ENCODE measurements at places on chromosomes 2 and 18.

GRCh38 chr18:32801228-32801627 is 28.4 kb upstream of the KLHL14 start:
- DNase-seq: no peak

DNA sequence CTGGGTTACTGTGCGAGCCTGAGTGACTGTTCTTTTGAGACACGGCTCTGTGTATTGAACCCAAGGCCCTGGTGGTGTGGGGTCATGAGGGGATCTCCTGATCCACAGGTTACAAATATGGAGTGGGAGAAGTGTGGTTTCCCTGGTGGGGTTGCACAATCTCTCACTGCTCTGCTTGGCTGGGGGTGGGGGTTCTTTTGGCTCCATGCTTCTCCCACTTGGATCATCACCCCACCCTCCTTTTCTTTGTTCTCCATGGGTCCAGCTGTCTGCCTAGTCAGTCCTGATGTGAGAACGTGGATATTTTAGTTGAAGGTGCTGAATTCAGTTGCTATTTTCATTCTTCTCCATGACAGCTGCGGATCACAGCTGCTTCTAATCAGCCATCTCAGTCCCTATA is 37.8 kb downstream of the AGPS start:
- no peak for DNase-seq

DNA sequence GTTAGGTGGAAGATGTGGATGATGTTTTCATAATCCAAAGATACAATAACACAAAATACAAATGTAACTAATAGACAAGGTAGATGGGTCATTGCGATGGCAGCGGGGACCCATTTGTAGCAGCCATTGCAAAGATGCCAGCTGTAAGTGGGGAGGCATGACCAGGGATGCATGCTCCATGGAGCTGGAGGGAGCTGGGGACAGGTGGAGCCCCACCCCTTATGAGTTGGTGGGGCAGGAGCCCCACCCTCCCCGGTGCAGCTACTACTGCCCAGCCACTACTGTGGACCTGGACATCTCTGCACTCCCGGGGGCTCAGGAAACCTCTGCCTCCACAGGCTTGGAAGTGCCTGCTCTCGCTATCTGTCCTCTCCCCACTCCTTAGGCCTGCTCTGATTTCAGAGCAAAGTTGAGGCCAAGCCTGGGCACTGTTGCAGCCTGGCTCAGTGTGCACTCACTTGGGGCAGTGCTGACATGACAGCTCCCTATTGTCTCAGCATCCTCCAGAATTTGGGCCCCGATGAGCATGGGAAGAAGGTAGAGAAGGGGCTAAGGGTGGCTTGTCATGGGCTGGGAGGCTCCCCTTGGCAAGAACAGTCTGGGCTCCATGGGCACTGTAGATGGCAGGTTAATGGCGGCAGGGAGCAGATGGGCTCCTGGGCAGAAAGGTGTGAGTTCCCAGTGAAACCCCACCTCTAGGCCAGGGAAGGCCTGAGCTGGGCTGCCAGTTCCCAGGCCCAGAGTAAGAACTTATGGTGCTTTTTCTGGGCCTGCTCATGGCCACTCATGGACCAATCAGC is 81.1 kb downstream of the ZNF804A start:
- no peak for DNase-seq

GRCh38 chr2:30425326-30425725 is 21.7 kb upstream of the LCLAT1 start:
- no peak for DNase-seq

GRCh38 chr18:38520786-38521185 is 955.2 kb upstream of the CELF4 start:
- no peak for DNase-seq

GRCh38 chr2:104502901-104503300 is 351.0 kb upstream of the POU3F3 start:
- no peak for DNase-seq

DNA sequence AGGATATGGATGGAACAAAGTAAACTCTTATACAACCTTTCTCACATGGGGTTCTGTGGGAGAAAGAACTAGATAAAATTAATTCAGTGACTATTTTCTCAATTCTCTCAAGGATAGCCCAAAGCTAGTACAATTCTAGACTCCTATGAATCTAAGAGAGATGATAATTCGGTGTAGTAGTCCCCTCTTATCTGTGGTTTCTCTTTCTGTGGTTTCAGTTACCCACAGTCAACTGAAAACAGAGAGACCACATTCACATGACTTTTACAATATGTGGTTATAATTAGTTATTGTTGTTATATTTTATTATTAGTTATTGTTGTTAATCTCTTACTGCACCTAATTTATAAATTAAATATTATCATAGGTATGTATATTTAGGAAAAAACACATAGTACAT is 53.5 kb upstream of the C2orf15 start:
- no peak for DNase-seq

- no peak for DNase-seq
Observed at GRCh38 chr2:26011990-26012856, 21.7 kb upstream of the RAB10 start.

DNA sequence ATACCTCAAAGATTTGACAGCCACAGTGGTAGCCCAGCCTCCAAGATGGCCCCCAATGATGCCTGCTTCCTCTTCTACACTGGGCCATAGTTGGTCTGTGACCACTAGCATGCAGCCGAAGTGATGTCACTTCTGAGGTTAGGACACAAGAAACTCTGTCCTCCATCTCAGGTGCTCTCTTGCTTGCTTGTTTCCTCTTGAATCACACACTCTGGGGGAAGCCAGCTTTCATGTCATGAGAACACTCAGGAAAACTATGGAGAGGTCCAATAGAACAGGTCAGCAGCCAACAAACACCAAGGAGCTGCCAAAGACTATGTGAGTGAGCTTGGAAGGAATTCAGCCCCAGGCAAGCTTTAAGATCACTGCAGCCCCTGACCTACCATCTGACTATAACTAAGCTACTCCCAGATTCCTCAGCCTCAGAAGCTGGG is 3.3 kb upstream of the ADAM17 start:
- DNase-seq: no peak

DNA sequence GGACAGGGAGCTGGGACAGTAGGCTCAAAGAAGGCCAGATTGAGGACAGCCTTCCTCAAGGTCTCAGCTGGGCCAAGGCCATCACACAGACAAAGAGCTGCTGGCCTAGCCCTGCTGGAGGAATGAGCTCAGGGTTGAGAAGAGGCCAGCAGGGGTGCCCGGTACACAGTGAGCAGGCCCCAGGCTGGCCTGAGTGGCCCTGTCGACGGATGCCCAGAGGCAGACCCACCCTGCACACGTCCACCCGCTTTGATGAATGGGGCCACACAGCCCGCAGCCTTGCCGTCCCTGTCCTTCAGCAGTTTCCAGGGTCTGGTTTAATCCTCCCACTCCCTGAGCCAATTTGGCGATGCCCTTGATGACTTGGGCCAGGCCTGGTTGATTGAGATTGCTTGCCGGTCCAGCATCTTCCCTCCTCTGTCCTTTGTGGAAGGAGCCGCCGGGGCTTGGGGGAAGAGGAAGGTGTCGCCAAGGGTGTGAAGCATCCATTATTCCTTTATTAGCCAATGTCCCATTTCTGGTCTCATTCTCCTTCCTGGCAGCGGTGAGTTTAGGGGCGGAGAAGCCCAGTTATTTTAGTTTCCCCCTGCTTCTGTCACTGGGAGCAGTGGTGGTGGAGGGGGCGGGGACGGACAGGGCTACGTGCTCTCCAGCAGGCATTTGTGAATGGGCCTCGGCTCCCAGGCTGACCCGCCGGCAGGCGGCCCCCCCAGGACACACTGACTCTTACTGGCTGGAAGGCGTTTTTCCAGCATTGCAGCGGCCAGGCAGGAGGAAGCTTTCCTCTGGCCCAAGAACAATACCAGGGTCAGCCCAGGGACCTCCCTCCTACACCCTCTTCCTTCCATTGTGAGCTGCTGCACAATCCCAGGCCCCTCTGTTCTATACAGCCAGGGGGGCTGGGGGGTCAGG is 141.8 kb downstream of the CTIF start:
- DNase-seq: no peak

DNA sequence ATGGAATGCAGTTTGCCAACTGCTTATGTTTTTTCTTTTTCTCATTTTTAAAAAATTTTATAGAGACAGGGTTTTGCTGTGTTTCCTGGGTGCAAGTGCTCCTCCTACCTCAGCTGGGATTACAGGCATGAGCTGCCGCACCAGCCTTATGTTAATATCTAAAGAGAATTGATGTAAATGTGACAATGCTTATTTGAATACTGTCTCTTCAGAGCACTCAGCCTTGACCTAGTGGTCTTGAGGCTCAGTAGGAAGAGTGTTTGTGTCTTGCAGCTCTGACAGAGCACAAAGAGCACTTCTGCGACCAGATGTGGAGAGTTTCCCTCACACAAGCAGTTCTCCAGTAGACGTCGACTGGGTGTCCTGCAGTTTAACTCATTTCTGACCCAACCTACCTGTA is 55.3 kb downstream of the ARHGEF4 start:
- no peak for DNase-seq

GRCh38 chr18:11886577-11887110 is 21.5 kb downstream of the MPPE1 start:
- no peak for DNase-seq

- DNase-seq: no peak
Observed at GRCh38 chr2:174048243-174048642, 83.1 kb upstream of the SP3 start.

DNA sequence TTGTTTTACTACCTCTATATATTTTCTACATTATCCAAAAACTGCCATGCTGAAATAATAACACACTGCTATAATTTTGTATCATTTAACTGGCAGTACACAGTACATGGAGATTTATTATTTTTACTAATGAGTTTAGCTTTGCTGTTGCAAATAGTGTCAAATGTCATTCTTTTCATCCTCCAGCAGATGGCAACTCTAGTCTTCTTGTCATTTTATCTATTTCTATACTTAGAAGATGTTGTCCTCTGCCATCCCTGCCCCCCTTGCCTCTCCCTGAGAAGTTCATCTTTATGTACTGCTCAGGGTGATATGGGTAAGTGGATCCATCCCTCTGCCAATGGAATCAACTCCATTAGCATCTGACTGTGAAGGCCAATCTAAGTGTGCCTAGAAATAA is 21.7 kb upstream of the LRRTM1 start:
- DNase-seq: no peak

GRCh38 chr2:189624648-189625355 is 36.5 kb upstream of the ASNSD1 start:
- DNase-seq: no peak

DNA sequence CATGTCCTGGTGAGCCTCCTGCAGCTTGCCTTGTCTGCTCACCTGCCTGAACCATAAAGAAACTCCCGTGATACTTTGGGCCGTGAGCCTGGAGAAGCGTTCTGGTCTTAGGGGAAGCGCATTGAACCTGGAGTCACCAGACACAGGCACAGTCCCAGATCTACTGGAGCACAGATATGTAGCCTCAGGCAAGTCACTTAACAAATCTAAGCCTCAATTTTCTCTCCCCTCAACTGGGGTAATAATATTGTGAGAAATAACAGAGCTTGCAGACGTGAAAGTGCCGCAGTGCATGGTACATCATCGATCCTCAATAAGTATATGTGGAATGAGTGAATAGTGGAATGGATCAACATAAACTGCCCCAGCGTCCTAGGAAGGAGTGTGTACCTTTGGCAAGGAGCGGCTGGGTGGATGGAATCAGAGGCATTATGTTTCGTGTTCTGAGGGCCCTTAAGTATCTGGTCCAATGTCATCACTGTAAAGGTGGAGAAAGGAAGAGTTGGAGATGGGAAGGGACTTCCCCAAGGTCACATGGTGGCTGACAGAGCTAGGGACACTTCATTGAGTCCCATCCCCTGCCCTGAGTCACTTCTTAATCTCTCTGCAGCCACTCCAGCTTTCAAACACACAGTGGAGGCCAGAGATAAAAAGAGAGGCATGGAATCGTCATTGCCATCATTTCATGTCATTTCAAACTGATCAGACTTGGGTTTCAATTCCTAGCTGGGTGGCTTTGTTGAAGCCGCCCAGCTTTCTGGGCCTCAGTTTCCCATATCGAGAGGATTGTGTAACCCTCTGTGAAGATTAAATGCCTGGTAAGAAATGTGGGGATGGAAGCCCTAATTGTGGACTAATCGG is 172.4 kb downstream of the DDX1 start:
- no peak for DNase-seq

Measured in activated CD4-positive, alpha-beta T cell treated with anti-CD3 and anti-CD28 coated beads, Interleukin-2, amount 50 U/mL, for 48 hours (primary cell).